ENCODE measurements at places on chromosomes 7 and 10. TPM values are rescaled to one million over a fixed set of nuclear protein-coding genes. Genes with fewer than 3 reads are reported as not detected.

- no peak for DNase-seq
These were observed 37.6 kb downstream of the ALOX5 start for GRCh38 chr10:45411607-45411940.

TMEM236 gene
- under 0.01 TPM for total RNA-seq

DNA sequence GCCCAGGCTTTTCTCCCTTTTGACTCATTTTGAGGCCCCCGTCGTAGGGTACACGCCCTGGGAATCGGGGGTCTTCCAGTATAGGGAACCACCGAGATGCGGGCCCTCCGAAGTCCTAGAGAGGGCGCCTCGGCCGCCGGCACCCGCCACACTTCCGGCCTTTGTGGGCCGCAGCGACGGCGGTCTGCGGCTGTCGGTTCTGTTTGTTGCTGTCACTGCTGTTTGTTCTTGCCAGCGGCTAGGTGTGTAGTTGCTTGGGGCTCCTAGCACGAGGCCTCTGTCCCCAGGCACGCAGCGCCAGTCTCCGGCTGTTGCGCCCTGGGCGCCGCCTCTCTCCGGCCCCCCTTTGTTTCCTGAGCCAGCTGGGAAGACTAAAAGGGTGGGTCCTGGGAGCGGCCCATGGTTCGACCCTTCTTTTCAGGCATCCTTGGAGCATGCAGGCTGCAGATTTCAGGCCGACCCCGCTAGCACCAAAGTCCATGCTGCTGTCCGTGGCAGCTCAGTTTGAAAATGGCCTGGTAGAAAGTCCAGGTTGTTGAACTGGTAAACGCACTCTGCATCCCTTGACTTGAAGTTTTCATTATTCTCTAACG, 17.8 kb upstream of the ZKSCAN1 start:
- peak; percentile 22 for DNase-seq

DNA sequence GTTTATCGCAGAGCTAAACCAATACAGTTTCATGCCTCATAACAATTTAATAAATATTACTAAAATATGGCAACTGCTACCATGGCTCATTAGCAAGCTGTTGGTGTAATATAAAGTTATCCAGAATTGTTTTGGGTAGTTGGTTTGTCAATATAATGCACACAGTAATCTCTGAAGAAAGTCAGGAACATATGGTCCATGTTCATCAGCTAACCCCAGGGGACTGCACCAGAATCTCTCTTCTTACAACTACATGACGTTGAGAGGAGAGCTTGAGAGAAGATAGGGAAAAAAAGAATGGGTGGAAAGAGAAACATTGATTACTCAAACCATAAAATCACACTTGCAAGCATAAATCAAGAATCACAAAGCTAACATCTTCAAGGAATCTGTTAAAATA, 333.7 kb downstream of the NRG3 start:
- no peak for DNase-seq

DNA sequence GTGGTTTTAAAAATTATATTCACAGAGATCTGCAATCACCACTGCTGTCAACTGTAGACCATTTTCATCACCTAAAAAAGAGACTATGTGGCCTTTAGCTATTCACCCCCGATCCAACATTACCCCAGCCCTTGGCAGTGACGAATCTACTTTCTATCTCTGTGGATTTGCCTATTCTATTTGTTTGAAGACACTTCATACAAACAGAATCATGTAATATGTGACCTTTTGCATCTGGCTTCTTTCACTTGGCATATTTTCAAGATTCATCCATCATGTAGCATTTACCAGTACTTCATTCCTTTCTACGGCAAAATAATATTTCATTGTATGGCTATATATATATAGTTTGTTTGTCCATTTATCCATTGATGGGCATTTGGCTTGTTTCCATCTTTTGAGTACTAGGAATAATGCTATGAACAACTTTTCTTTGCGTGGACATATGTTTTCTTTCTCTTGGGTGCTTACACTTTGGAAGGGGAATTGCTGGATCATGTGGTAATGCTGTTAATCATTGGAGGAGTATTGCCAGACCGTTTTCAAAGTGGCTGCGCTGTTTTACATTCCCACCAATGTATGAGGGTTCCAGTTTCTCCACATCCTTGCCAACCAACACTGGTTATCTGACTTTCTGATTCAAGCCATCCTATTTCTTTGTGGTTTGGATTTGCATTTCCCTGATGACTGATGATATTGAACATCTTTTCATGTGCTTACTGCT, 22.3 kb downstream of the ADAMTS14 start:
- DNase-seq, result peak; percentile 75

SNCG gene
- 3.5 TPM for total RNA-seq

DNA sequence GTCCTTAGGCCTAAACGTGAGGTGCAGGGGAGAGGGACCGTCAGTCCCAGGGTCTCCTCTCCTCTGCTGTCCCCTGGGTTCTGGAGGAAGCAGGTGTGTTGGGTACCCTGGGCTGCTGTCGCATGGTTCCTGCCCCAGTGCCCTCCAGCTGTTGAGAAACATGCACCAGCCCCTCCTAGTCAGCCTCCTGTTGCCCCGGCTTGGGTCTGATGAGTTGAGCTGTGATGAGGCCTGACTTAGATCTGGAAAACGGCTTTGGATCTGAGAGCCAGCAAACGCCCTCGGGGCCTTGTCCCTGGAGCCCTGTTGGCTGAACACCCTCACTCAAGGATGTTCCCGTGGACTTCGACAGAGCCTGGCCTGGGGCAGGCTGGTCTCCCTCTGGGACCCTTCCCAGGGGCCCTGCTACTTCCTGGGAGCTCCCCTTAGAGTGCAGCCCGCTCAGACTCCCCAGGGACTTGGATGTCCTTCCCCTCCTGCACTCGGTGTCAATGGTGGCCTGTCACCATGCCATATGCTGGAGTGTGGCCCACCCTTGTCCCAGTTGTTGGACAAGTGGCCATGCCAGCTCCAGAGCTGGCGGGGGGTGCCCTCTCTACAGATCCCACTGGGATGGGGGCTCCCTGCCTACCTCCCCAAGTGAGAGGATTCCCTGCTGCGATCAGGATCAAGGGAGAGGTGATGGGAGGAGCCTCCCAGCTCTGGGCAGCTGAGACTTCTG, 12.3 kb downstream of the ZNF316 start:
- DNase-seq, result no peak

GRCh38 chr7:100118388-100119071, 628 bp downstream of the TAF6 start:
- DNase-seq, result no peak

DNA sequence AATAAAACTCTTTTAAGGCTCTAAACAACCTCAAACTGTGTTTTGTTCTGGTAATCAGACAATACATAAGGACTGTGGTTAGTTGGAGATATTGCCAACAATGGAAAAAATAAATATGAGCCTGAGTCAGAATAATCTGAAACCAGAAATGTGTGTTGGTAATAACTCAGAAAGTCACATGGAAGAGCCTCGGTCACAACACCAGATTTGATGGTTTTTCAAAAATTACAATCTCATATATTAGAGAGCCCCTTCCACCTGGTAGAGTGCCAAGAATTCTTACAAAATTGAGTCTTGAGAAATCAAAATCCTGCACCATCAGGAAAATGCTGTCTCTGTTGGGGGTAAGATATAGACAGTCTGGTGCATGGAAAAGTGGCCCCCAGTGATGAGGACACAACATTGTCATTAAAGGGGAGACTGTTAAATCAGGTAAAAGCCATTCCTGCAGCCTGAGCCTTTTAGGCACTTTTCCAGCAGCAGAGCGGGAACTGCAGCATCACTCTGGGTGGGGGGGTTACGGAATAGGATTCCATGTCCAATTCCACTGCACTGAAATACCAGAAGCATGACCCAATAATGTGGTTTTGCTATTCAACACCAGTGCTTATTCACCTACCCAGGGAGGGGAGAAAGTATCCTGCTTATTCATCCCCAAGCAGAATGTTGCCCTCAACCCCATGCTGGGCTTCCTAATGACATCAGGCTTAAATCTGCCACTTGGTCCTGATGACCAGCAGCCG, 9.5 kb upstream of the ADAM12 start:
- DNase-seq, result peak; percentile 75

GRCh38 chr7:29202651-29203069, 8.1 kb downstream of the CHN2 start:
- no peak for DNase-seq

DNA sequence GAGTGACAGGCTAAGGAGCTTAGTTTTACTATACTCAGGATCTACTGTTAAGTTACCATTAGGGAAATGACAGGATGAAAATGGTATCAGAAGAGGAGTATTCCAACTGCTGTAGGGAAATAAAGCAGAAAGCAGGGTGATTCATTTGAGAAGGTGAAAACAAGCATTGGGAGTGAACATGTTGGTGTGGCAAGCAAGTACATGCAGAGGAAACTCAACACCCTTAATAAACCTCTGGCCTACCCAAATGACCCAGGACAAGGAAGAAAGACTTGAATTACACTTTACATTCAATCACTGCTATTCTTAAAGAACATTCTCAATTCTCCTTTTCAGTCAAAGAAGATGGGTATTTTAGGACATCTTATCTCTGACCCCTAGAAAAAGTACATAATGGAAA, 28.7 kb downstream of the ERLIN1 start:
- DNase-seq, result no peak

DNA sequence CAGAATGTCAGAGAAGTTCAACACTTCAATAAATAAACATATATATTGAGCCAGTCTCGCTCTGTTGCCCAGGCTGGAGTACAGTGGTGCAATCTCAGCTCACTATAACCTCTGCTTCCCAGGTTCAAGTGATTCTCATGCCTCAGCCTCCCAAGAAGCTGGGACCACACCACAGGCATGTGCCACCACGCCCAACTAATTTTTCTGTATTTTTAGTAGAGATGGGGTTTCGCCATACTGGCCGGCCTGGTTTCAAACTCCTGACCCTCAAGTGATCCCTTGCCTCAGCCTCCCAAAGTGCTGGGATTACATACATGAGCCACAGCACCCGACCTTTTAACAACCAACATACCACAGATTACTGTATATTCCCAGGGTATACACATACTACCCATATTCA, 134.2 kb downstream of the JMJD1C start:
- peak; percentile 67 for DNase-seq

DNA sequence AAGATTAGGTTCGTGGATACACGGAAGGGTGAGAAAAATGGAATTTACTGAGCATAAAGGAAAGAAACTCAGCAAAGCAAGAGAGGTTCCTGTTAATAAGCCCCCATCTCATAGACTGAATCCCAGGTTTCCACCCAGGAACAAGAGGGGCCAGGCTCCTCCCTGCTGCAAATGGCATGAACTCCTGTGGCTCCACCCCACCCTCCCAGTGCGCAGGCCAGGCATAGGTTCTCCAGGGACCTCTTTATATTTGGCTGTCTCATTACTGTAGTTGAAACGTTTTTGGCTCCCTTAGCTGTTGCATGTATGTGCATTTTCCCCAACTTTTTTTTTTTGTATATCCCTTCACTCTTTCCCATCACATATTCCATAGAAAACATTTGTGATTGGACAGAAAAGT, 217.8 kb upstream of the NRP1 start:
- DNase-seq, result no peak

ARHGAP19 gene
- total RNA-seq, result 13.4 TPM

STOX1 gene
- total RNA-seq, result under 0.01 TPM

DNA sequence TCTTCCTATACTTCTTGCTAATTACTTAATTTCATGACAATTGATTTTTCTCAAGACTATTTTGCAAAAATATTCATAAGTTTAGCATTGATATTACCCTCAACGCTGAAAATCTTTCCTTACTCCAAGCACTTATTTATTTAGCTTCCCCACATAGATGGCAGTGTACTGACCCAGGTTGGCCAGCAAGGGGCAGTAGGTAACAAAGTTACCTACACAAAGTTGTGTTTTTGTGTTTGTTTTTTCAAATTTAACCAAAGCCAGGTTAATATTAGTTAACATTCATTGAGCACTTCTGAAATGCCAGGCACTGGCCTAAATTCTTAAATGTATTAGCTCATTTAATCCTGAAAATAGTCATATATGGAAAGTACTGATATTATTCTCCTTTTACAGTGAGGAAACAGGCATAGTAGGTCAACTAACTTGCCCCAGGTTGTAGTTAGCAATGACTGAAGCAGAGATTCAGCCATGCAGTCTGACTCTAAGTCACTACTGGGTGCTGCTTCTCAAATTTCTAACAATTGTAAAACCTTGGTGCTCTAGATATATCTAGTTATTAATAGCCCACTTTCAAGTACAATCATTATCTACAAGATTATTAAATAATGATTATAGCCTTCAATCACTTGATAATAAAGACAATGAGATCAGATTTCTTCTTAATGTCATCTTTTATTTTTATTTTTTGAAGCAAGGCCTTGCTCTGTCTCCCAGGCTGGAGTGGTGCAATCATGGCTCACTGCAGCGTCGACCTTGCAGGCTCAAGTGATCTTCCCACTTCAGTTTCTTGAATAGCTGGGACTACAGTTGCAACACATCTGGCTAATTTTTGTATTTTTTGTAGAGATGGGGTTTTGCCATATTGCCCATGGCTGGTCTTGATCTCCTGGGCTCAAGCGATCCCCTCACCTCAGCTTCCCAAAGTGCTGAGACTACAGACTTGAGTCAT, 5.8 kb upstream of the GGCT start:
- peak; percentile 59 for DNase-seq

SMKR1 gene
- not detected for total RNA-seq

ADAP1 gene
- 1.3 TPM for total RNA-seq

FKBP6 gene
- total RNA-seq, result not detected

MAGI2 gene
- total RNA-seq, result 20.0 TPM

GRCh38 chr7:42389697-42390096, 152.7 kb upstream of the GLI3 start:
- no peak for DNase-seq

BTRC gene
- 11.0 TPM for total RNA-seq

CBX3 gene
- 134 TPM for total RNA-seq

GRCh38 chr10:3347413-3348182, 175.0 kb upstream of the PITRM1 start:
- no peak for DNase-seq

DNA sequence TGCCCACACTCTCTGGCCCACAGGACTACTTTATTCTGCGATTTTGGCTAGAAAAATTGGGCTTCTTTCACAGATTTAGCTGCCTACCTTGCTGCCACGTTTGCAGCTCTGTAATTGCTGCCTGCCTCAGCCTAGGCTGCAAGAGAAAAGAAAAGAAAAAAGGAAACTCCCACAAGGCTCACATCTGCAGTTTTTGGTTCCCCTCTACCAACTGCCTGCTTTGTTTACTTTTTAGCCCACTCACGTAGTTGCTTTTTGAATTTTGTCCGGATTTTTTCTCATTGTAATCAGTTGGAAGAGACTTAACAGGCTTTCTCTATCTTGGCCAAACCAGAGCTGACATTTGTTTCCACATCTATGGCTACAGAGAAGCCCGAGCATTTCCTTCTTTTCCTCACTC, 24.3 kb downstream of the SUN3 start:
- DNase-seq, result no peak

C7orf57 gene
- under 0.01 TPM for total RNA-seq

Data from fibroblast of villous mesenchyme (primary cell).